ENCODE measurements at places on chromosomes 1 and 21. TPM values are rescaled to one million over a fixed set of nuclear protein-coding genes. Genes with fewer than 3 reads are reported as not detected.

KIF14 gene
- 29.0 TPM for polyA plus RNA-seq

TRIM67 gene
- polyA plus RNA-seq = 0.60 TPM

PRR9 gene
- polyA plus RNA-seq = not detected

GFI1 gene
- polyA plus RNA-seq = 0.45 TPM

OXCT2 gene
- polyA plus RNA-seq = 0.05 TPM

RGS18 gene
- polyA plus RNA-seq = not detected

KRTAP24-1 gene
- polyA plus RNA-seq = not detected

PLCH2 gene
- not detected for polyA plus RNA-seq

HES4 gene
- polyA plus RNA-seq = 43.7 TPM

SLC30A2 gene
- 0.03 TPM for polyA plus RNA-seq

SMIM1 gene
- 93.3 TPM for polyA plus RNA-seq

FAM163A gene
- polyA plus RNA-seq = not detected

CYP2J2 gene
- not detected for polyA plus RNA-seq

IGSF9 gene
- polyA plus RNA-seq = 0.31 TPM

RBP7 gene
- polyA plus RNA-seq = not detected

TSPAN2 gene
- polyA plus RNA-seq = not detected

AKR7A3 gene
- polyA plus RNA-seq = 0.74 TPM

RXFP4 gene
- not detected for polyA plus RNA-seq

KCNA2 gene
- not detected for polyA plus RNA-seq

STUM gene
- not detected for polyA plus RNA-seq

INSRR gene
- 0.12 TPM for polyA plus RNA-seq

BARHL2 gene
- polyA plus RNA-seq = not detected

DYNLT5 gene
- not detected for polyA plus RNA-seq

GPR37L1 gene
- not detected for polyA plus RNA-seq

SYCP1 gene
- polyA plus RNA-seq = not detected

OPTC gene
- polyA plus RNA-seq = not detected

ADARB1 gene
- 12.8 TPM for polyA plus RNA-seq

FCRL2 gene
- not detected for polyA plus RNA-seq

ANKRD35 gene
- 0.07 TPM for polyA plus RNA-seq

All from K562 (cell line).